ENCODE measurements at places on chromosomes 2 and 18. TPM values are rescaled to one million over a fixed set of nuclear protein-coding genes. Genes with fewer than 3 reads are reported as not detected.

GRCh38 chr2:238585836-238586821 lies 159.4 kb downstream of the ASB1 start:
- no peaks in the 10 kb centered on the region for H3K27me3 ChIP-seq
- no peak overlapping the region for H3K4me3 ChIP-seq
- no peak for DNase-seq
- H3K36me3 ChIP-seq, result no peaks in the 10 kb centered on the region
- H3K27ac ChIP-seq, result no peak overlapping the region

DNA sequence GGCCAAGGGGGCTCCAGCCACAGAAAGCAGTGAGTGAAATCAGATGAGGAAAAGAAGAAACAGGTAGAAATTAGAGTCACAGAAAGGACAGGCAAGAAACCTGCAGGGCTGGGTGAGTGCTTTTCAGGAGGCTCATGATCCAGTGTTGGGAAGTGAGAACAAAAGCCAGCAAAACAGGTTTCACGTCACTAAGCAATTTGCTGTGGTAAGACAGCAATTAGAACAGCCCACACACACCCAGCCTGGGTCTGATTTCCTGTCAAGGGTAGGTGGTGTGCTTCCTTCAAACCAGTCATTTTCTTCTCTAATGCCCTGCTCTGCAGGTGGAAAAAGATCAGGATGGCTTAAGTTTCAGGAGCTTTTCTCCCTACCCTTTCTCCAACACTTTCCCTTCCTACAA lies 52.9 kb upstream of the XDH start:
- no peaks in the 10 kb centered on the region for H3K4me1 ChIP-seq
- no peak overlapping the region for H3K27ac ChIP-seq
- no peak overlapping the region for H3K4me3 ChIP-seq
- H3K36me3 ChIP-seq, result no peaks in the 10 kb centered on the region

DNA sequence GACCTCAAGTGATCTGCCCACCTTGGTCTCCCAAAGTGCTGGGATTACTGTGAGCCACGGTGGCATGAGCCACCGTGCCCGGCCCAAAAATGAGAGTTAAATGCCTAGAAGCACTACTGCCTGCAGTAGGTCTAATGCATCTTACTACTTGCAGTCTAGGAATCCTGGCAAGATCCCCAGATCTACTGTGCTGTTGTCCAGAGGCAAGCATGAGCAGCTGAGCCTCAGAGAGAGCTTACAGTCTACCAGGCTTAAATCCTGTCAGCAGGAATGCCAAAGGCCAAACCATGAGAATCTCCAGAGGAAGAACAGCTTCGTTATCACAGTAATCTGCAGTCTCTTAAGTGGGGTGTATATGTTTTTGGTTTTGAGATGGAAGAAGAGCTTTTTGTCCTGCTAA lies 54.4 kb downstream of the XRCC5 start:
- no peak overlapping the region for H3K4me3 ChIP-seq
- H3K4me1 ChIP-seq, result no peaks in the 10 kb centered on the region
- DNase-seq, result no peak
- H3K27me3 ChIP-seq, result no peaks in the 10 kb centered on the region
- H3K27ac ChIP-seq, result no peak overlapping the region

The ARHGEF4 gene
- total RNA-seq, result 1.6 TPM

DNA sequence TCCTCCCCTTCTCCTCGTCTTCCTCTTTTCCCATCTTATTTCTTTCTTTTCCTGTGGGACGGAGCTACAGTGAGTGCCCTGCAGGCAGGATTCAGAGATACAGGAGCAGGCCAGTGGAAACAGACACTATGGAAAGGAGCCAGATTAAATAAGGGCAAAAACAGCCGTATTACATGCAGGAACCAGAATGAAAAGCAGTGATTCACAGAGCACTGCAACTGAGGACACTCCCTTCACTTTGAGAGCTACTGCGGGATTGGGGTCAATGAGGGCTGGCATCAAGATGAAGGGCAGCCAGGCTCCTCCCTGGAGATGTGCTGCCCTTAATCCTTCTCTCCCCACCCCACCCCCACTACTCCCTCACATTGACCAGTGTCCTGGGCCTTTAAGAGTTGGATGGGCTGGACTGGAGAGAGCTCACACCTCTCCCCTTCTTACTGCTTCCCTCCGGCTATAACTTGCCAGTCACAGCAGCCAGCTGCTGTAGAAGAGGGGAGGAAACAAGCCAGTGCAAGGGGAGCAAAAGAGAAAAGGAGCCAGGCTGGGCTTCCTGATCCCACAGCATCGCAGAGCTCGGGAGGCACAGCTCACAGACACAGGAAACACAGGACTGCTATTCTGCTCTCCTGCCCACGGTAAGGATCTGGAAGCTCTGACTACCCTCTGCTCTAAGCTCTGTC lies at the start of gene PLCD4:
TSS of gene PLCD4 (plus strand) at position 464 of the 680 bp plus-strand sequence. CDS start 7,841 bp downstream, outside the sequence.
- H3K27me3 ChIP-seq, result no peaks in the 10 kb centered on the region
- peak; percentile 21 for DNase-seq
- no peak within 1 kb of the TSS for H3K27ac ChIP-seq
- no peaks in the 10 kb centered on the region for H3K4me1 ChIP-seq

The MATN3 gene
- total RNA-seq, result 0.12 TPM

- H3K4me1 ChIP-seq, result no peaks in the 10 kb centered on the region
- H3K36me3 ChIP-seq, result no peaks in the 10 kb centered on the region
- H3K27ac ChIP-seq, result no peak overlapping the region
- H3K27me3 ChIP-seq, result no peaks in the 10 kb centered on the region
Measured at GRCh38 chr18:4068552-4069158, 386.5 kb downstream of the DLGAP1 start.

- H3K27me3 ChIP-seq, result no peaks in the 10 kb centered on the region
- H3K4me3 ChIP-seq, result no peak overlapping the region
- H3K4me1 ChIP-seq, result no peaks in the 10 kb centered on the region
- DNase-seq, result no peak
- no peaks in the 10 kb centered on the region for H3K36me3 ChIP-seq
Measured at GRCh38 chr2:144703852-144704708, 184.2 kb upstream of the ZEB2 start.
